ENCODE measurements at places on chromosomes 4 and X.

DNA sequence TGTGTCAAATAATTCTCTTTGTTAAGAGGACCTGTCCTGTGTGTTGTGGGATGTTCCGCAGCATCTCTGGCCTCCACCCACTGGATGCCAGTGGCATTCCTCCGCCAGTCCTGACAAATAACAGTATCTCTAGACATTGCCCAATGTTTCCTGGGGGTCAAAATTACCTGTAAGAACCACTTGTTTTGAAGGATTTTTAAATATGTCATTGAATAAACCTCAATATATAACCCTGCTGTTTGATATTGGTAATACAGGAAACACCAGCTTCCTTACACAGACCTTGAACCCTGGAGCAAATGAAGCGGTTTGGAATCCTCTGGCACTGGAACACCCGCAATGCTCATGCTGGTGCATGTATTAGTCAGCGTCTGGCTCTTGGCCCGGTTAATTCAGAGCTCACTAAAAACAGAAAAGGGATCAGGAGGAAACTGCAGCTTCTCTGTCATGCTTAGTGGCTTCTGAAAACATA is 101.3 kb downstream of the TBL1X start:
- no peak for DNase-seq

DNA sequence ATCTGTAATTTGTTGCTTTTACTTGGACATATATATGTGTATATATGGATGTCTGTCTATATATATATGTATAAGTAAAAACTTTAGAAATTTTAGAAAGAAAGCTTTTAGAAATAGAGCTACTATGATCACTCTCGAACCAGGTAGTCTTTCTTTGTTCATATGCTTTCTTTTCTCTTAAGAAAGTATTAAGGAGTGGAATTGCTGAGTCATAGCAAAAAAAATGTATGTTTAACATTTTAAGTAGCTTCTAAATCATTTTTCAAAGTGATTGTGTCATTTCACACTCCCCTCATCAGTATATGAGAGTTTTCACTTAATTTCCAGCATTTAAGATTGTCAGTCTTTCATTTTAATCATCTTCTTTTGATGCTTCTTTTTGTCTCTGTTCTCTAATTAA is 447.9 kb upstream of the TECRL start:
- no peak for DNase-seq

- DNase-seq = no peak
Measured at GRCh38 chr4:166535865-166536264, 662.8 kb downstream of the TLL1 start.

DNA sequence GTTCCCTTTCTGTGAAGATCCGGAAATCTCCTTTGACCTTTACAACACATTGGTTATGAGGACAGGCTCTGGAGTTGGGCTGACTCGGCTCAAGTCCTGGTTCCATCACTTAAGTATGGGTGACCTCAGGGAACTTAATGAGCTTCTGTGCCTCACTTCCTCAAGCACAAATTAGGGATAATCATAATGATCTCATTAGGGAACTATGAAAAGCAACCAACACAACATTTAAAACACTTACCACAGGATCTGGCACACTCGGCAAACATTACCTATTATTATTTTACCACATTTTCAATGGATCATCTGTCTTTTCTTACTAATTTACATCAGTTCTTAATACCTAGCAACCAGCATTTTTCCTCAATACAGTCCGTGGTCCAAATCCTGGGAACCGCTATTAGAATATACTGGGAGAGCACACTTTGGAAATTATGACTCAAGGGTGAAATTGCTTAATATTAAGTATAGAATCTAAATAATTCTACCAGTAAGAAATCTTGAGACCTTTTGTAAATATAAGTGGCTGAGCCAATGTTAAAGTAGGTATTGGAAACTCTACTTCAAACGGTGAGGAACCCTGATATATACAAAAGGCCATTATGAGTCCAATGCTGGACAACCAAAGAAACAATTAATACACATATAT is 19.6 kb downstream of the ADGRA3 start:
- DNase-seq = no peak

- no peak for DNase-seq
Measured at GRCh38 chr4:182644683-182645050, 272.5 kb downstream of the DCTD start.

GRCh38 chr4:114132830-114133229 is 153.4 kb upstream of the ARSJ start:
- DNase-seq = no peak

DNA sequence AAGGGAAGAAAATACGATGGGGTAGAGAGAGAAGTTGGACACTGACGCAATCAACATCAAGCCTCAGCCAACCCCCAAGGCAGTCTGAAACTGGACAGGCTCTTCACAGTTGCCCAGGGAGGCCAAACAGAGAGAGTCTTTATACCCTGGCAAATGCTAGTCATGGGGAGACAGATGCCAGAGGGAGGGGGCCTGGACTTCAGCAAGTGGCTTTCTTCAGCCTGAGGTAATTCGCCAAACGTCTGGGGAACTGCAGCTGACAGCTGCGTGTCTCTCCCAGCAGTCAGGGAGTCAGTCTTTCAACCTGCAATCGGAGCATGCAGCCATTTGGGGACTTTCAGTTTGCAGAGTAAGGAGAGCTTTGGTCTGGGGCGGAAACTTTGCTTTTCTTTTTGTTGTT is 521.6 kb downstream of the TRIML1 start:
- DNase-seq = no peak

- no peak for DNase-seq
Measured at GRCh38 chrX:9539605-9540387, 74.9 kb downstream of the TBL1X start.

DNA sequence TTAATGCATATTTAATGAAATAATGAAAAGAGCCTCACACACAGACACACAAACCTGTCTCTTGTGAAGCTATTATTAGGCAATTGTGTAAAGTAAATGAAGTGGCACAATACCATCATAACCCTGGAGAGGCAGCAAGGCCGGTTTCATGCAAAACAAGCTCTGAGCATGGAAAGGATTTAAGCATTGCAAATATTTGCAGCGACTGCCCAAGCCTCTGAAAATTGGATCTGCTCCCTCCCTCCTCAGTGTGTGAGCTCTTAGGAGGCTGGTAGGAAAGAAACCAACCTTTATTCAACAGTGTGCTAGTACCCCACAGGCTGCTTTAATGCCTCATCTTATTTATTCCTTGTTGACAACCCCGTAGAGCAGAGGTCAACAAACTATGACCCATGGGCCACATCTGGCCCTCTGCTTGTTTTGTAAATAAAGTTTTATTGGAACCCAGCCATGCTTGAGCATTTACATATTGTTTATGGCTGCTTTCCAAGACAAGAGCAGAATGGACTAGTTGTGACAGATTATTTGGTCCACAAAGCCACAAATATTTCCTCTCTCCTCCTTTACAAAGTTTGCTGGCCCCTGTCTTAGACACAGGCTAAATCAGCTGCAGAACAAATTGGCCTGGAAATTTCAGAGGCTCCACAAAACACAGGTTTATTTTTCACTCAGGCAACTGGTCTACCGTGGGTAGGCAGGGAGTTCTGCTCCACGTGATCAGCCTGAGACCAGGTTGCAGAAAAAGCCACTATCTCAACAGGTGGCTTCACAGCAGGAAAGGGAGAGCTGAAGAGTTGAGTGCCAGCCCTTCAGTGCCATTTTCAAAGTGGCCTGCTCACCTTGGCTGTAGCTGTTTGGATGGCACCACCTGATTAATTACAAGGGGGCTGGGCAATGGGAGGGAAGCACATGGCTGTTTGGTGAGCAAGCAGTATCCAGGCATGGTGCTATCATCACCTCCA is 16.8 kb downstream of the RS1 start:
- DNase-seq = no peak

DNA sequence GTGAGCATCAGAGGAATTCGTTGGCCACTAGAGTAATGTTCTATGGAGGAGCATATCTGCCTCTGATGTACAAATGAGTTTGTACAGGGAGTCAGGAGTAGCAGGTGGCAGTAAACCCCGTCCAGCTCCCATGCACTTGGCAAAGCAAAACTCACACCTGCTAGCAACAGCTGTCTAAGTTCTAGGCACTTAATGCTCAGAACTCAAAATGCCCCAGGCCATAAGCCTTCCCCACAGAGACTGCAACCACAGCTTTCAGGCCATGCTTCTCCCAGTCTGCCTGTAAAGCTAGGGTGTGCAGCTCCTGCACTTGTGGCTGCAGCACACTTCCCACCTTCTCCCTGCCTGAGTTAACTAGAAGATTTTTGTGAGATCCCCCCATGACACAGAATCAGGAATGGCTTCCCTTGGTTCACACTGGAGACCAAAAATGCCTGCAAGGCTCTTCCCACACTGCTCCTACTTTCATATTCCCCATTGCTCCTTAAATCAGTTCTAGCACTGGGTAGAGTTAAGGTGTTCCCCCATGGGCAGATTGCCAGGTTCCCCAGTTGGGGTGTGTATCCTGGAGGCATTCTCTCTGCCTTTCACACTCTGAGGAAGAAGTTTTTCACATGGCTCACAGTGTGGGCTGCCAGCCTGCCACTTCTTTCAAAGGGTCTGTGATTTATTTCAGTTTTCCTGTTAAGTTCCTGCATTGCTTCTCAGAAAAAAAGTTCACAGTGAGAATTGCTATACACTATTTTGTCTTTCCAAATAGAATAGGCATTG is 189.9 kb downstream of the STPG2 start:
- no peak for DNase-seq

GRCh38 chrX:149462849-149463248 is 42.3 kb downstream of the IDS start:
- no peak for DNase-seq

GRCh38 chrX:1341545-1342184 is 5.1 kb downstream of the IL3RA start:
- DNase-seq = no peak

- DNase-seq = no peak
Measured at GRCh38 chrX:24493740-24494581, 28.9 kb downstream of the PDK3 start.

DNA sequence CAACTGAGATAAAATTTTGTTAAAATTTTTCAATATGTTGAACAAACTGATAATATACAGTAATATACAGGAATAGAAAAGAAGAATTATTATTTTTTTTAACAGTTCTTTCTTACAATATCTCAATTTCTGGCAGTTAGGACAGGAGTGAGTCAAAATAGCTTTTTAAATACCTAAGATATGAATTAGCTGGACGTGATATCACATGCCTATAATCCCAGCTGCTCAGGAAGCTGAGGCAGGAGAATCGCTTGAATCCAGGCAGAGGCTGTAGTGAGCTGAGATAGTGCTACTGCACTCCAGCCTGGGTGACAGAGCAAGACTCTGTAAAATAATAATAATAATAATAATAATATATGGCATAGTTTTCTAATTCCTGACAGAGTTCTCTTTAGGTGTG is 1039.3 kb downstream of the STPG2 start:
- DNase-seq = no peak

Data from GM20000 (cell line).